Thoracic aorta (tissue), 2 donors: ENCODE measurements at places on chromosomes 13 and 19.

DNA sequence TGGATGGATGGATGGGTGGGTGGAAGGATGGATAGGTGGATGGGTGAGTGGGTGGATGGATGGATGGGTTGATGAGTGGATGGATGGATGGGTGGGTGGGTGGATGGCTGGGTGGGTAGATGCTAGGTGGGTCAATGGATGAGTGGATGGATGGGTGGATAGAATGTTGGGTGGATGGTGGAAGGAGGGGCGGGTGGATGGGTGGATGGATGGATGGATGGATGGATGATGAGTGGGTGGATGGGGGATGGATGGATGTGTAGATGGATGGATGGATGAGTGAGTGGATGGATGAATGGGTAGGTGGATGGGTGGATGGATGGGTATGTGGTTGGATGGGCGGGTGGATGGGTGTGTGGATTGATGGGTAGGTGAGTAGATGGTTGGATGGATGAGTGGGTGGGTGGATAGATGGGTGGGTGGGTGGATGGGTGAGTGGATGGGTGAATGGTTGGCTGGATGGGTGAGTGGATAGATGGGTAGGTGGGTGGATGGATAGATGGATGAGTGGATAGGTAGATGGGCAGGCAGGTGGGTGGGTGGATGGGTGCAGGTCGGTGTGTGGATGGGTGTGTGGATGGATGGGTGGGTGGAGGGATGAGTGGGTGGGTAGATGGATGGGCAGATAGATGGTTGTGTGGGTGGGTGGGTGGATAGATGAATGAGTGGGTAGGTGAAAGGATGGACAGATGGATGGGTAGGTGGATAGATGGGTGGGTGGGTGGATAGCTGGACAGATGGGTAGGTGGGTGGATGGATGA is 4.4 kb upstream of the SHC2 start:
- no peak for DNase-seq

- no peak for DNase-seq
Measured at GRCh38 chr13:109043636-109044035, 414.2 kb downstream of the MYO16 start.

DNA sequence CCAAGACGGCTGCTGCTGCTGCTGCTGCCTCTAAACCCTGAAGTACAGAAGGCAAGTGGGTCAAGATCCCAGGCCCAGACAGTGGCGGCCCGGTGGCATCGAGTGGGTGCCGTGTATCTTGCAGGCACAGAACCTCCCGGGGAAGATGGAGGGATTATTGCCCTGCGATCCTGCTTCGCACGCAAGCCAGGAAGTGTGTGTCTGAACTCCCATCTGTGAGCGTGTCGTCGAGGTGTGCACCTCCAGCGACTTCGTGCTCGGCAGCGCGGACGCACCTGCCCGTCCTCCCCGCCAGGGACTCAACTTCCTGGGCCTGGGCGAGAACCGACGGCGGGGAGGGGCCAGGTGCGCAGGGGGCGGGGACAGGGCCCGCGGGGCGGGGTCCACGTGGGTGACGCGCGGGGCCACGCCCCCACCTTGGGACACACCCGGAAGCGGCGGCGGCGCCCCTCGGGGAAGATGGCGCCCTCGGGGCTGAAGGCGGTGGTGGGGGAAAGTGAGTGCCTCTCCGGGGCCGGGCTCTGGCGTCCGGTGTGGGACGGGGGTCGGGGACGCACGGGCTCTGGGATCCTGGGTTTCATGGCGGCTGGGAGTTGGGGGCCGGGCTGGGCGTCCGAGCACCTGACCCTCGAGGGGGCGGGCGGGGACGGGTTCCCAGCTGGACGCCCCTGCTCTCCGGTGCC is at the start of gene STXBP2:
TSS of gene STXBP2 (plus strand) at position 420 of the 683 bp plus-strand sequence. CDS start at position 460, 40 bp downstream.
- DNase-seq = no peak

GRCh38 chr13:23074075-23074828 is 106.5 kb upstream of the SGCG start:
- no peak for DNase-seq

- DNase-seq = no peak
Measured at GRCh38 chr19:29675120-29675649, 9.9 kb downstream of the PLEKHF1 start.

DNA sequence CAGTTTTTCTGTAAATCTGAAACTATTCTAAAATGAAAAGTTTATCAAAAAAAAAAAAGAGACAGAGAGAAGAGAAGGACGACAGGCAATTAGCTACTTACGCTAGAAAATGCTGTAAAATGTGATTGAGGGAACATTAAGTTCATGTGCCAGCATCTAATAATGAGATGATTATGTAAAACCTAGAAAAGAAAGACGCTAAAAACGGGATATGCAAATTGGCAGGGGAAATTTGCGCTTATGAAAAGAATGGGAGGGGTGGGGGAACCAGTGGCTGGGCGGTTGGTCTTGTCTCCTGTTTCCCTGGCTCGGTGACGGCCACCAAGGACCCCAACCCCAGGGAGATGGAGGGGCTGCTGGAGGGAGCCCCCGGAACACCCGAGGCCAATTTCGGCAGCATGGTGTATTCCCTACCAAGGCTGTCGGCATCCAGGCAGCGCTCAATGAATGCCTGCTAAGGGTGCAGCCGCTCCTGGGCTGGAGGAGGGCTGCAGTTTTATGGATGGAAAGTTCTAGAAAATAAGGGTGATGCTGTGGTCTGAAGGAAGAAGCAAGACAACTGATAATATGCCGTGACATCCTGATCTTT is 34.2 kb downstream of the GNG7 start:
- DNase-seq = no peak

DNA sequence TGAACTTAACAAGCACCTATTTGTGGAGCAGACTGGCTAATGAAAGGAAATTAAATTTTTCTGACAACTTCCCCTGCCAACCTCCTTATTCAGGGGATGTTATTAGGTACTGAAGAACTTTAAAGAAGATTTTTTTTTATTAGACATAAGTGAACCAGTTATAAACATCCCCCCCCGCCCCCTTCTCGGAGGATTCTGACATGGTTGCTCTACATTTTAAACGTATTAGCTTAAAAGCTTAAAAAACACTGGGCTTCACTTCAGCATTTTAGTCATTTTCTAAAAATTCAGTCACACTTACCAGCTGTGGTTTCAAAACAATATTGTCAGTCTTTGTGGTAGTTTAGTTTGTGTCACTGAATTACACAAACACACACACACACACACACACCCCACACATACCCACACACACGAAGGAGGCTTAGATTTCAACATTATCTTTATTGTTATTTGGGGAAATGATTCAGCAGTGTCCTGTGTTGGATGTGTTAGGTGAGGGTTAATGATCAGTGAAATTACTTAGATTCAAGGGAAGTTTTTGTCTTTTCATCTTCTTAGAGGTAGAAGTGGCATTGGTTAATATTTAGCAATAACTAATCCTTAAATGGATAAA is 145.7 kb downstream of the PCCA start:
- DNase-seq = no peak

- no peak for DNase-seq
Measured at GRCh38 chr13:70223911-70224310, 115.7 kb upstream of the KLHL1 start.

- DNase-seq = no peak
Measured at GRCh38 chr13:44421853-44422525, 48.4 kb downstream of the SERP2 start.

- no peak for DNase-seq
Measured at GRCh38 chr19:32976223-32976805, 4.3 kb downstream of the FAAP24 start.

GRCh38 chr19:436413-436950 is 24.4 kb downstream of the SHC2 start:
- no peak for DNase-seq

DNA sequence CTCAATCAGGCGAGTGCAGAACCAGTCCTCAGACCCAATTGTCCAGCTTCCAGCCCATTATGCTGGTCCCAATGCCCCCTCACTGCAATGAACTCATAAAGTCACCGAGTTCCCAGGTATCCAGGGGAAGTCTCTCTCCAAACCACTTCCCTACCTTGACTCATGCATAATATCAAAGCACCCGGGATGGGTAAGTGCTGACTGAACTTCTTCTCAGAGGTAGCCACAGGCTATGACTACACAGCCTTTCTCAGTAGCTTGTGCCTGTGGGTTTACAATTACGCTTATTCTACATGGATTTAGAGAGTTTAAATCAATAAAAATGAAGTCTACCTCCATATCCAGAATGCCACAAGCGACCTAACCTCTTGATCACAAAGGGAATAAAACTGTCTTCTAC is 1.7 kb upstream of the C13orf42 start:
- DNase-seq = no peak

DNA sequence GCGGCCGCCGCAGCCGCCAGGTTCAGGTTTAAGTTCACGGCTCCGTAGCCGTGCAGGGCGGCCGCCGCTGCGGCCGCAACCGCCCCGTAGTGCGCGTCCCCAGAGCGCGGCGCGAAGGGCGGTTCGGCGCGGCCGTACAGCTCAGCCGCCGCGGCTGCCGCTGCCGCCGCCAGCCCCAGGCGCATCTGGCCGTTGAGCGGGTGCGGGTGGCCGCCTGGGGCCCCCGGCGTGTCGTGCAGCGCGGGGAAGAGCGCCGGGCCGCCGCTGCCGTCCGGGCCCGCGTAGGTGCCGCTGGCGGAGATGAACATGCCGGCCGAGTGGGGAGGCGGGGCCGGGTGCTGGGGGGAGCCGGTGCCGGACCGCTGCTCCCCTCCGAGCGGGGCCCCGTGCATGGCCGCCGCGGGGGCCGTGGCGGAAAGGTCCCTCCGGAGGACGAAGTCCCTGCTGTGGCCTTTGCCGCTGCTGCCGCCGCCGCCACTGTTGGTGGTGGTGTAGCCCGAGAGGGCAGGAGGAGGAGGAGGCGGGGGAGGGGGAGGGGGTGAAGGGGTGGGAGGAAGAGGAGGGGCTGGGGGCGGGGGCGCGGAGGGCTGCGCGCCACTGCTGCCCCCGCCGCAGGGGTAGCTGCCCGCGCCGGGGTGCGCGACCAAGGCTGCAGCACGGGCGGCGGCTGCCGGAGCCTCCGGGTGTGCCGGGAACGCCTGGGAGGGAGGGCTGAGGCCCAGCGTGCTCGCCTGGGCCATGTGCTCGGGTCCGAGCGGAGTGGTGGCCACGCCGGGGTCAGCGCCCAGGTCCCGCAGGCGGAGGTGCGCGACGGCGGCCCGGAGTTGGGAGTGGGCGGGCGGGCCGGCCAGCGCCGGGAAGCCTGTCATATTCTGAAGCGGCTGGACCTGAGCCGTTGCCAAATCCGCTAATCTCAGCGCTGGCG is 654 bp downstream of the ZIC5 start:
- DNase-seq = no peak

DNA sequence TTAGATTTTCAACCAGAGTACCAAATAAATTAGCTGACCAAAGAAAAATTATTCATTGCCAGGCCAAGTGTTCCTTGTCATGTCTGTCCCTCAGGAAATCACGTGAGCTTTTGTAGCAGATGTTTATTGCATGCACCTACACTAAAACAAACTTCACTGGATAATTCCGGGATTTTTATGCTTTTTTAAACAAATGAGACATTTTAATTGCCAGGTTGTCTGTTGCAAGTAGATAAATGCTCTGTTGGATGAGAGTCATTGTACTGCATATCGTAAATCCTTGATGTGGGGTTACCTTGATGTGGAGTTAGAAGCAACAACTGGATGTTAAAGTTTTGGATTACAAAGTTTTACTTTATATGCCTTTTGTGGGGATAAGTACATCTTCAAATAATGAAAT is 1187.7 kb upstream of the PCDH9 start:
- DNase-seq = no peak

DNA sequence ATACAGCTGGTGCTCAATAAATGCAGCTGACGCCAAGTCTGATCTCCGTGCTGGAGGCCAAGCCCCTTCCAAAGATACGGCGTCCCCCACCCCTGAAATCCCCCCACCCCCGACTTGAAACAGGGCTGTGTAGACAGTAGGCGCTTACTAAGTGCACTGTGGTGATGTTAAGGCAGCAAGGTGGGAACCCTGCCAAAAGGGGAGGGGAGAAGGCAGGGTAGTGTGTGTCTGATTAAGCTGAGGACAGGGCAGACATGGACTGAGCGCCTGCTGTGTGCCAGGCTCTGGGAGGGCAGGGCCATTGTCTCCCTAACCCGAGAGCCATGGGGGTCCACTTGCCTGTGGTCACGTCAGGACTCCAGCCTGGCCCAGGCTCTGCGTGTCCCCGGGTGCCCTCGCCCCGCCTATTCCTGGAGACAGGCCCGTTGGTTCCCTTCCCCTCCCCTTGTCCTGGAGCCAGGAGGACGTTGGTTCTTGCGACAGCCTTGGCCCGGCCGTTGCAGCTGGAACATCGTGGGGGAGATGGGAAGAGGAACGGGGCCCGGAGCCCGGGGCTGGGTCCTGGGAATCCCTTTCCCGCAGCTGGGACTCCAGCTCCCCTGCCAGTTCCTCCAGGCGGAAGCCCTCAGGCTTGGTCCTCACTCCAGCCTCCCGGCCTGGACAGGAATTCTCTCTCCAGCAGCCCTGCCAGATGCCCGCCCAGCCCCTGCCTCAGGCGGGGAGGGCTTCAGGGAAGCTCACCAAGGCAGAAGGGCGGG is 1.7 kb upstream of the ELANE start:
- DNase-seq = peak; percentile 61

DNA sequence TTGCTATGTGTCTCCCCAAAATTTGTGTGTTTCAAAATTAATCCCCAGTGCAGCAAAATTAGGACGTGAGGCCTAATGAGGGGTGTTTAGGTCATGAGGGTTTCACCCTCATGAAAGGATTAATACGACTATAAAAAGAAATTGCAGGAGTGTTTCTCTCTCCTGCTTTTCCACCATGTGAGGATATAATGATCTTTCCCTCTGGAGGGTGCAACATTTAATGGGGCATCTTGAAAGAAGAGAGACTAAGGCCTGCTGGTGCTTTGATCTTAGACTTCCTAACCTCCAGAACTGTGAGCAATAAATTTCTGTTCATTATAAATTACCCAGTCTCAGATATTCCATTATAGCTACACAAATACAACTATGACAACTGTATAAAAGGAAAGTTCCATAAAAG is 183.2 kb downstream of the MYO16 start:
- DNase-seq = no peak

GRCh38 chr19:45641274-45642105 is 2.3 kb upstream of the EML2 start:
- no peak for DNase-seq

DNA sequence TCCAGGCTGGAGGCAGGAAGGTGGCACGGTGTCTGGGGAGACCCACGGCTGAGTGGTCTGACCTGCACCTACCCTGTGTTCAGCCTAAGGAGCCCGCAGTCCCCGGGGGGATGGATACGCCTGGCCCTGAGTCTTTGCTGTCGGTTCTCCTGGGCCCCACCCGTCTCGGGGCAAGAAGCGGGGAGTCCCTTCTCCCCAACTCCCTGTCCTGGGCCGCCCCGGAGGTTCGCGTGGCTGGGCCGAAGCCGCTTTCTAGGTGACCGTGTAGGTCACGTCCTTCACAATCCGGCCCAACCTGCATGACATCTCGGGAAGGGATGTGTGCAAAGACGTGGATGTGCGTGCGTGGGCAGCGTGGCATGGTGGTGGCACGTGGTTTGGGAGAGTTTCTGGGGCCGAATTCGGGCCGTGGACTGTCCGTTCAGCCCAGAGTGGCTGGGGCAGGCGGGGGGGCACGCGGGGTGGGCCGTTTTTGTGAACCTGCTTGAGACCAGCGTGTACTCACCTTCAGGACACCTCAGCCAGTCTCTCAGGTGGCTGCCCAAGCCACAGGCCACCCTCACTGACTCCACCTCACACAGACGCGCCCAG is 103.3 kb downstream of the PTPRS start:
- DNase-seq = no peak
